ENCODE measurements at places on chromosomes 5 and 9.
A peak's percentile ranks its signal among the peaks of the same experiment; 100 is the strongest.

DNA sequence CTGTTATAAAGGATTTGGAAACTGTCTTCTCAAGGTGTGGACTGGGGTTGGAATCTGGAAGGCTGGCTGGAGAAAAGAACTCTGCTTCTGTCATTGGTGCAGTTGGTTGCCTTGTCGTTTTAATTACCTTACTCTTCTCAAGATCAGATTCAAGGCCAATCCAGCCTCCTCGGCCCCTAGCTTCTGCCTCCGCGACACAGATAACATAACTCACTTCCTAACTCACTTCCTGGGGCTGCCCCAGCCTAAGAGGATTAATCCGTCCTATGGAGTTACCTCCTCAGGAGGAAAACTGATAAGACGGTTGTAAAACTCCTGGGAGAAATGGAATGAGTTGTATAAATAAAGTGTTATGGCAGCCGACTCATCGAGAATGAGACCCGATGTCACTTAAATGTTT, 389.1 kb upstream of the WWC1 start:
- no peak for DNase-seq

GRCh38 chr5:98461485-98461884, 312.0 kb upstream of the RGMB start:
- no peak for DNase-seq

DNA sequence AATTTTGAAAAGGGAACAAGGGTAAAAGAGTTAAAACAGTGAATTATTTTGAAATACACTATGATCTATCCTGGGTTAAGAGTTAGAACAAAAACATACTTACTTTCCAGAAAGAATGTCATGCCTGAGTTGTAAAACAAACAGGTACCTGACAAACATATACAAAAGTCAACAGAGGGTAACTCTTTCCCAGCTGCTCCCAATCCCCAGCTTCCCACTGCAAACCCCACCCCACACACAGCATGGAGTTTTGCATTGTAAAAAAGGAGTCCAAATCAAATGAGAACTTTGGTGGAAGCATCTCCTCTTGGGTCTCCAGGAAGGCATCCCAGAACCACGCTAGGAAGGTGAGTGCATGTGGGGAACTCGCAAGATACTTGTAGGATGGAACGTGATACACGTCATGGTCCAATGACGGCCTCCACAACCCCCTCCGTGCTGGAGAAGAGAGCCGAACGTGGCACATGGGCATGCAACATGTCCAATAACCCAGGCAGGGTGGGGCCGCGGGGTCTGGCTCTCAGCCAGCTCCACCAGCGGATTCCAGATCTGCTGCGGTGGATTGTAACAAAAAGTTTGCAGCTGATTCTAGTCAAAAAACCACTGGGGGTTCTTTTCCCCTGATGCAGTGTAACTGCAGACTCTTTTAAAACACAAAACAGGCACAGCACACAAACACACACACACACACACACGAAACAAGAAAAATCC, 55.8 kb downstream of the EPB41L4B start:
- no peak for DNase-seq

DNA sequence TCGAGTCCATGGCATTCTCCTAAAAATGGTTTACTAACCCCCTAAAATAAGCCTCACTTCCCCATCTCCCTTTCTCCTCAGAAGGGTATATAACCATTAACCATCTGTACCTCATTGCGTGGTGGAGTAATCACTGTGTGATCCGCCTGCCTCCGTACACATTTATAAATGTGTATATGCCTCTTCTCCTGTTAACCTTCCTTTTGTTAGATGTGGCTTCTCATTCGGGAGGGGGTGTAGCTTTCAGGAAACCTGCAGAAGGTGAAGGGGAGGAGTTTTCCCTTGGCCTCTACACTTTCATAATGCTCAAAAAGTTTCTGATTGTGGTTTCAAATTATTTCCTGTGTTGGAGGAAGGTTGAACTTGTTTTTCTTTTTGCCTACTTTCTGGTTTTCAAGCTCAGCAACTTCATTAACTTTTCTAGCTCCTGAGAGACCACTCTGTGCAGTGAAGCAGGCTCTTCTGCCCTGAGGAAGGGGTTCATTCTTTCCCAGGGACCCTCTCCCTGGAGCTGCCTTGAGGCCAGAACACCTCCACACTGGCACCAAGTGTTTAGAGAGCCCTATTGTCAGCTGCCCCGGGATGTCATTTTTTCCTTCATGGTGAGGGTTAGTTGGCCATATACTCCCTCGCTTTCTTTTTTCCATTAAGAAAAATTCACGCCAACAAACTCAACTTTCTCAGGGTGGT, 46.9 kb downstream of the RASGRF2 start:
- DNase-seq: peak; percentile 47
